SHP77 treated with DMSO at 0.1 percent for 48 hours (cell line): ENCODE measurements at places on chromosomes 12 and 14.

DNA sequence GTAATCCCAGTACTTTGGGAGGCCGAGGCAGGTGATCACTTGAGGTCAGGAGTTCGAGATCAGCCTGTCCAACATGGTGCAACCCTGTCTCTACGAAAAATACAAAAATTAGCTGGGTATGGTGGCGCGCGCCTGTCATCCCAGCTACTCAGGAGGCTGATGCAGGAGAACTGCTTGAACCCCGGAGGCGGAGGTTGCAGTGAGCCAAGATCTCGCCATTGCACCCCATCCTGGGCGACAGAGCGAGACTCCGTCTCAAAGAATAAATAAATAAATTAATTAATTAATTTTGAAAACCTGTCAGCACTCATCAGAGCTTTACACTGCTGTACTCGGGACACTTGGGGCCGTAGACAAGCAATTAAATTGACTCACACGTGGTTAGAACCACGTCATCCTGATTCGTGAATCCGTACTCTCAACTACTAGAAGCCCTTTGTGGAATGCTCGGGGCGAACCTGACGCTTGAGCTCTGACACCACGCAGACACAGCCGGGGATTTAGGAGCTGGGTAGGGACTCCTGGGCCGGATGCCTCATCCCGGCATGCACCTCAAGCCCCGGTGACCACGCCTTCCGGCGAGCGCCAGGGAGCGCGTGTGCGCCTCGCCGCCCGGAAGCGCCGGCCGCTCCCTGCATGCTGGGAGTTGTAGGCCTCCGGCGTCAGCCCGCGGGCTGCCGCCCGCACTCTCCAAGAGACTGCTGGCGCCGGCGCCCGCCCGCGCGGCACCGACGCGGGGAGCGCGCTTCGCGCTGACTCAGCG lies at the start of gene XPOT:
Gene XPOT (plus strand): TSS at position 686 of the 763 bp plus-strand sequence. CDS start 5,644 bp downstream, outside the sequence.
- peak; percentile 78 for DNase-seq

DNA sequence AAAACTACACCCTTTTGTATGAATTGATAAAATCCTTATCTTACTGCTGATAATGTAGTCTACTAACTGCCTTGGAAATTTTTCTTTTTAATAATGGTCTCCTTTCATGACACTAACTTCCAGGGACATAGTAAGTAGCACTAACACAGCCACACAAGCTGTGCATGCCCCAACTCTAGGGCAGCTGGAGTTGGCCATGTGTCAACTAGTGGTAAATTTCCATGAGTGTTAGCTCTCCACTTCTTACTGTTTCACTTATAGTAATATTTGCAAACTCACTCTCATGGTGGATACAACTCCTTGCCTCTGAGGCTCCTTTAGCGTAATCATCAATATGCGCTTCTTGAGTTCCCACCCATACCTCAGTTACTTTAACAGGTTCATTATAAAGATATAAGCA lies 38.0 kb downstream of the LGR5 start:
- no peak for DNase-seq

GRCh38 chr12:56205445-56205844 lies 16.2 kb upstream of the SMARCC2 start:
- DNase-seq = no peak

DNA sequence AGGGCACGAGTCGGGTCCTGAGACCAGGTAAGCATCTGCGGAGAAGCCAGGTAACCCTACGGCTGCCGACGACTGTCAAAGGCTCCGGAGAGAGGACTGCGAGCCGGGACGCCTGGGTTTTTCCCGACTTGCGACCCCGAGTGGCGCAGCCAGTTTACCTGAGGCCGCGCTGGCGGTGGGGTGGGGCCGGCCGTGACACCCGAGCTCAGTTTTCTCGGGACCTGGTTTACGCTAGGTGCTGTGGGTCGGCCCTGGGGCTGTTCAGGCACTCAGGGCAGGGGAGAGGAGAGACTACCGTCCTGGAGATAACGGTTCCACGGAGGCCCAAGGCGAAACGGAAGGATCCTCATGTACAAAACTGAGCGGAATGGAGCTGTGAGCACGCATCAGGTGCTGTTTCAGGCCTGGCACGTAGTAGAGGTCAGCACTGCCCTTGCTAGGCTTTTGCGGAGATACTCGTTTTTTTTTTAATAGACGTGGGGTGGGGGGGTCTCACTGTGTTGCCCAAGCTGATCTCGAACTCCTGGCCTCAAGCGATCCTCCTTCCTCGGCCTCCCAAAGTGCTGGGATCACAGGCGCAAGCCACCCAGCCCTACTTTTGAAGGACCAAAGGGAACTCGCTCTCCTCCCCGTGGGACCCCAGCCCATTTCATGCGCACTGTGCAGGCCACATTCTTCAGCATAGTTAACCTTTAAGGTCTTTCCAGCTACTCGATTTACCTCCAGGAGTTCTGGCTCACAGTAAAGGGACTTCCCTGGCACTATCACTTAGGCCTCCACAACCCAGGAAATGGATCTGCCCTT lies 471 bp downstream of the MTRFR start:
- no peak for DNase-seq

- DNase-seq = no peak
These were observed 76.8 kb downstream of the PRKCH start for GRCh38 chr14:61398221-61398620.

- no peak for DNase-seq
These were observed 57.7 kb downstream of the CCER1 start for GRCh38 chr12:90897316-90897715.

DNA sequence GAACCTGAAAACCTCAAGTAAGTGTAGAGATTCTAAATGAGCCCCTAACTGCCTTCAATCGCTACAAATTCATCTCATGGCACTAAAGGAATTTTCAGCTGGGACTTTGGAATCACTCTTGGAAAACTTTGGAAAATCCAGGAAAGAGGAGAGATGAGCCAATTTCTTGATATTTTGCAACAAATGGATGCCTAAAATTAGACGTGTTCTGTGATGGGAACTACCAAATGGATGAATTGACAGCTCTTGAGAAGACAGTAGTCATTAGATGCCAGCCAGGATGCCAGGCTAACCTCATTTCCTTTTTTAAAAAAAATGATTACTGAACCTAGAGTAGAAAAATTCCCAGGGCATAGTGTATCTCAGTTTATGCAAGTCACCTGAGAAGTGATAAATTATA lies 78.3 kb downstream of the NPAS3 start:
- no peak for DNase-seq

- no peak for DNase-seq
These were observed 6.0 kb downstream of the PLD4 start for GRCh38 chr14:104930526-104931303.

- DNase-seq = no peak
These were observed 124.4 kb upstream of the KRR1 start for GRCh38 chr12:75635606-75636444.

DNA sequence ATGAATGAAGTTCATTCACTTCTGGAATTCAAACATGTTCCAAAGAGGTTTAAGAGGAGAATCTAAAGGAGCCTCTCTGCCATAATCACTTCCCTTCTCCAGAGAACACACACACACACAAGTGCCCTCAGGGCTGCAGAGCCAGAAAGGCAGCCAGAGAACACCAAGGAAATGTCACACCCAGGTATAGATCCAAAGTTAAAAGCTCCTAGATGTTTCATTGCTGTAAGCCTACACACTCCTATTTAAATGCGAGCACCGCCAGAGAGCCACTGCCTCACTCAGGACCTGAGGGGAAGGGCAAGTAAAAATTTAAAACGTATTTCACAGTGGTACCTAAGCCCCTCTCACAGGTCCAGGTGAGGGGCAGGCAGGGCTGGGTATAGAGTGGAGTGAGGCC lies 82.4 kb downstream of the TTC9 start:
- DNase-seq = no peak

- no peak for DNase-seq
These were observed 27.0 kb downstream of the LRCOL1 start for GRCh38 chr12:132583411-132583710.

DNA sequence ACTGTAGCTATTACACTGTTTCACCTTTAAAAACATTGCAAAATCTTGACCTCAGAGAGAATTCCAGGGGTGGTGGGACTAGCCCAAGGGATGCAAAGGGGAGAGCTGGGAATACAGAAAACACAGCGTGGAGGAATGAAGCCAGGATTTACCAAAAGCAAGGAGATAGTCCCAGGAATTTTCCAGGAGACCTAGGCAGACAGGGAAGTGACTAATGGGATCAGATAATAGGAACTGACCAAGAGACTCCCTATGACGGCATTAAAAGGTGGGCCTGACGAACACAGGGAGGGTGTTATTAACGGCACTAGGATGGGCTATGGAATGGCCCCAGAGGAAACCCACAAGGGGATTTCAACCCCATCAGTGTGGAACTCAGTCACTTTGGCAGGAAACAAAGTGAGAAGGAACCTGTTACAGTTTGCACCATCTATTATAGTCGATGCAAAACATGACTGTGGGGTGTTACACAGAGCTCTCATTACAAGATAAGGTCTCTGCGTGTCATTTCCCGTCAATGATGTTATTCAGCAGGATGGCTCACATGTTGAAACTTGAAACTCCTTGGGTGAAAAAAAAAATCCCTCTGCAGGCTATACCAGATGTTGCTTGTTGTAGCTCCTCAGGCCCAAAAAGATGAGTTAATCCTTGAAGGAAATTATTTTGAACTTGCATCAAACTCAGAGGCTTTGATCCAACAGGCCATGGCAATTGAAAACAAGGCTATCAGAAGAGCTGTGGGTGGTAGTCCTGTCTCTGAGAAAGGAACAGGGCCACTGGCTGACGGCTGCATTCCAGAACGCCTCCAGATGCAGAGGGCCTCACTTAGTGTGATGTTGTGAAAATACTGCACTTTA lies 58.7 kb downstream of the DRAM1 start:
- DNase-seq = no peak
